Sigmoid colon (tissue), 7 donors: ENCODE measurements at places on chromosomes 3 and 15. TPM values are rescaled to one million over a fixed set of nuclear protein-coding genes. Genes with fewer than 3 reads are reported as not detected.

Gene AMOTL2
- total RNA-seq, result 112 TPM

Gene TRH
- total RNA-seq, result not detected

Gene CHDH
- 1.1 TPM for total RNA-seq

Gene CHRM5
- not detected for total RNA-seq

Gene NPAP1
- 0.41 TPM for total RNA-seq

Gene SIN3A
- total RNA-seq, result 41.7 TPM

Gene DUOX1
- total RNA-seq, result not detected

Gene CCR8
- not detected for total RNA-seq

Gene WDR5B
- total RNA-seq, result 4.6 TPM

- no peaks in the 10 kb centered on the region for H3K36me3 ChIP-seq
- no peak overlapping the region for H3K4me3 ChIP-seq
- no peaks in the 10 kb centered on the region for H3K4me1 ChIP-seq
- H3K27me3 ChIP-seq, result no peaks in the 10 kb centered on the region
- no peak overlapping the region for H3K27ac ChIP-seq
Measured at GRCh38 chr3:67415511-67415910, 238.9 kb downstream of the SUCLG2 start.

DNA sequence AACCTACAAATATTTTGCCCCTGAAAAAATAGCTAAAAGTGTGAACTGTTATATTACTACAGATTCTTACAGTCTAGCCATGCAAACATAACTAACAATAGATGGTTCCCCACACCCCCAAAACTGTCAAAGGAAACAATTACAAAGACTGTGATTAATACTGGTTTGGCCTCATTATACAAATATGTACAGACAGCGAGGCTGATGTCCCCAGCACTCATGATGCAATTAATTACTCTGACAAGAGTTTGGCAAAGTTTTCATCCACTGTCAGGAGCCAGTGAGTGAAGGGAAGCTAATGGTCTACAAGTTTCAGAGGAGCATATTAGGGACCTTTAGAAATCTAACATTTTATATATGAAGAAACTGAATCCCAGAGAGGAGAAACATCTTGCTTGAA lies 61.0 kb downstream of the HMG20A start:
- H3K36me3 ChIP-seq, result peaks cover 7% of the 10 kb centered on the region
- DNase-seq, result no peak
- no peaks in the 10 kb centered on the region for H3K27me3 ChIP-seq
- H3K27ac ChIP-seq, result no peak overlapping the region
- peaks cover 44% of the 10 kb centered on the region for H3K4me1 ChIP-seq

- DNase-seq, result no peak
- no peak overlapping the region for H3K27ac ChIP-seq
- no peaks in the 10 kb centered on the region for H3K36me3 ChIP-seq
- no peaks in the 10 kb centered on the region for H3K27me3 ChIP-seq
- H3K4me3 ChIP-seq, result no peak overlapping the region
- peaks cover 4% of the 10 kb centered on the region for H3K4me1 ChIP-seq
Measured at GRCh38 chr3:100798012-100798411, 88.7 kb downstream of the TFG start.

DNA sequence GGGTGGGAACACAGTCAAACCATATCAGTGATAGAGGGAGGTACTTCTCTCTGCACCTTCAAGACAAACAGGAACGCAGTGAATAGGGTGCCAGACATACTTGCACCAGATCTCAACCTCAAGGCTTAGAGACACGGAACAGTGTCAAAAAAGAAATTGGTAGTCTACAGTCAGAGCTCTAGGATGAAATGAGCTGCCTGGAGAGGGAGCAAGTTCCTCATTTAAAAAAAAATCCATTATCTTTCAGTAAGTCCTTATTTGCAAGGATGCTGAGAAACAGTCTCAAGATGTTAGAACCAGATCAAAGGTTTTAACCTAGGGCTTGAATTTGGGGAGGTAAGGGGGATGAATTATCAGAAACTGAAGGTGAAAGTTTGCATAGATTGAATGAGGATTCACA lies 20.2 kb upstream of the LMCD1 start:
- no peaks in the 10 kb centered on the region for H3K36me3 ChIP-seq
- H3K27me3 ChIP-seq, result no peaks in the 10 kb centered on the region
- peaks cover 21% of the 10 kb centered on the region for H3K4me1 ChIP-seq
- H3K27ac ChIP-seq, result no peak overlapping the region
- H3K4me3 ChIP-seq, result no peak overlapping the region

DNA sequence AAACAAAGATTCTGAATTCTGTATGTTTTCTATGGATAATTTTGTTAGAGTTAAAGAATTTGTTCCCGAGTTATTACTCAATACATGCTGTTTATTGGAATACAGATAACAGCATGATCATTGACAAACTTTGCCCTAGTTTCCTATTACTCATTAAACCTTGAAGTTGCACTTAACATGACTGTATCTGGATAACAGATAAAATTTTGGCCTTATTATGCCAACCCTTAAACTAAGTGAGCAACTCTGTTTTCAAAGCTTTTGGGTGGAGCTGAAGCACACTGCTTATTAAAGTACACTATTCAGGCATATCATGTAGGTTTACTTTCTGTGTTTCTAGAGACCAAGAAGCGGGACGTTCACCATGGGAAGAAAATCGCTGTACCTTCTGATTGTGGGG lies at the start of gene AADAC:
Gene AADAC, plus strand, starts transcription at position 318 of the 400 bp plus-strand sequence. Its CDS starts 47 bp downstream, at position 365.
- H3K36me3 ChIP-seq, result no peaks in the 10 kb centered on the region
- H3K27ac ChIP-seq, result no peak within 1 kb of the TSS
- peaks cover 12% of the 10 kb centered on the region for H3K4me1 ChIP-seq
- no peak for DNase-seq
- H3K4me3 ChIP-seq, result no peak within 1 kb of the TSS

- no peaks in the 10 kb centered on the region for H3K27me3 ChIP-seq
- no peak for DNase-seq
- no peak overlapping the region for H3K27ac ChIP-seq
- no peaks in the 10 kb centered on the region for H3K36me3 ChIP-seq
- no peak overlapping the region for H3K4me3 ChIP-seq
Measured at GRCh38 chr3:11455956-11456355, 183.8 kb downstream of the ATG7 start.

GRCh38 chr15:31179693-31180092 lies 78.2 kb upstream of the TRPM1 start:
- H3K27ac ChIP-seq, result no peak overlapping the region
- H3K4me3 ChIP-seq, result no peak overlapping the region

- H3K4me3 ChIP-seq, result no peak overlapping the region
- H3K36me3 ChIP-seq, result no peaks in the 10 kb centered on the region
- H3K27ac ChIP-seq, result no peak overlapping the region
- no peaks in the 10 kb centered on the region for H3K4me1 ChIP-seq
Measured at GRCh38 chr3:57518276-57518915, 25.7 kb downstream of the DNAH12 start.

- no peak overlapping the region for H3K4me3 ChIP-seq
- H3K4me1 ChIP-seq, result no peaks in the 10 kb centered on the region
- H3K27me3 ChIP-seq, result no peaks in the 10 kb centered on the region
- no peaks in the 10 kb centered on the region for H3K36me3 ChIP-seq
Measured at GRCh38 chr3:78338405-78338804, 1298.5 kb downstream of the ROBO2 start.

DNA sequence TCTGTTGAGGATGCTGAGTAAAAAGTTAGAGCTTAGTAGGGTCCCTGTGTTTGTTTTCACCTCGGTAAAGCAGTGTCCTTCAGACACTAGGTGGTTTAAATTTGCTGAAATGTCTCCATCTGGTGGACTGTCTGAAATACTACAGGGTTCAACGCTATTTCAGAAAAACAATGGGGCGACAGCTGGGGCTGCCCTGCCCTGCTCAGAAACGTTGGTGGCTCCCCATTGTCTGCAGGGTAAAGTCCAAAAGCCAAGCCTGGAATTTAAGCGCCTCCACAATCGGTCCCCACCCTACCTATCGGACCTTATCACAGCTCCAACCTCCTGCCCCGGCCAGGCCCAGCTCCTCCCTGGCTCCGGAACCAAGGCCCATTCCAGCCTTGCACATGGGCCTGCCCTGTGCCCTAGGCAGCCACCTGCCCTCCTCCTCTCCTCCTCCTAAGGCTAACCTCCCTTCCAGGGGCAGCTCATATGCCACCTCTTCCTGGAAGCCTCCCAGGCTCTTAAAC lies 4.3 kb upstream of the TSEN2 start:
- no peak overlapping the region for H3K27ac ChIP-seq
- H3K4me1 ChIP-seq, result no peaks in the 10 kb centered on the region
- no peak for DNase-seq
- H3K36me3 ChIP-seq, result no peaks in the 10 kb centered on the region
- no peak overlapping the region for H3K4me3 ChIP-seq
- H3K27me3 ChIP-seq, result no peaks in the 10 kb centered on the region

GRCh38 chr15:47812470-47812999 lies 95.2 kb downstream of the SEMA6D start:
- no peak overlapping the region for H3K4me3 ChIP-seq
- H3K27ac ChIP-seq, result no peak overlapping the region
- H3K36me3 ChIP-seq, result no peaks in the 10 kb centered on the region
- no peaks in the 10 kb centered on the region for H3K27me3 ChIP-seq
- H3K4me1 ChIP-seq, result no peaks in the 10 kb centered on the region

DNA sequence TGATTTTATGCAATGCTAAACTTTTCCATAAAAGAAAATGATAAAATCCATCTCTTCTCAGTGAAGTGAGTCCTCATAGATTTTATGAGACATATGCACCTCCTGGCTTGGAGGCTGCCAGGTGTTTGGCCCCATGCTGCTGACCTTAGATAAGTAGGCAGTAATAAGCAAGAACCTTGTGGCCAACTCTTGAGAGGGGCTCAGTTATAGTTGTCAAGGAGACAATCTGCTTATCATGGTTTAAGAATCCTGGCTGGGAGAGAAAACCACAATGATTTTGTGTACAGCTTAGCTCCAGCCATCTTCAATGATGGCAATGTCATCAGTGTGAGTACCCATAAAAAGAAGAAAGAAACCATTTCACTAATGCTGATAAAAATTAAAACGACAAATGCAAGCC lies 252.1 kb downstream of the CPNE4 start:
- DNase-seq, result no peak
- no peaks in the 10 kb centered on the region for H3K4me1 ChIP-seq
- no peak overlapping the region for H3K27ac ChIP-seq
- H3K4me3 ChIP-seq, result no peak overlapping the region
- no peaks in the 10 kb centered on the region for H3K27me3 ChIP-seq

DNA sequence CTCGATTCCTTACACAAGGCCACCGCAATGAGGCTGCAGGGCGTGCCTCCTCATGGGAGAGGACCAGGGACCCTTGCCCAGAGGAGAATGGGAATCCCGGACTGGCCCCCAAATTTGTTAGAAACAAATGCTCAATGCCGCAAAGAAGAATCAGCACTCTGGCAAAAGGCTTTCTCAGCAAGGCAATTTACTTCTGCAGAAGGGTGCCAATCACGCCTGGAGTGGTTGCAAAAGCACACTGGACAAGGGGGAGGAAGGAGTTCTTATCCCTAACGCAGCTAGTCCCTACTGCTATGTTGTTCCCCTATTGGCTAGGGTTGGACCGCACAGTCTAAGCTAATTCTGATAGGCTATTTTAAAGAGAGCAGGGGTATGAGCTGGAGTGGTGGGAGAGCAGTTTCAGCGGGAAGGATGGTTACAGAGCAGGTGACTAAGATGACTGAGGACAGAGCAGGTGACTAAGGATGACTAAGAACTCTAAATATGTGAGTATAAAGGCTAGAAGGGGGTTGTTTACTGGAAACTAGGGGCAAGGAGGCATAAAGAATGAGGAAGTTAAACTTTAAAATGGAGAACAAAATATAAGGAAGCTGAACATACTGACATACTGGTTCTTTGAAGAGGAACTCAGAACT lies 48.5 kb downstream of the KATNBL1 start:
- H3K4me3 ChIP-seq, result no peak overlapping the region
- DNase-seq, result no peak
- H3K27ac ChIP-seq, result no peak overlapping the region
- no peaks in the 10 kb centered on the region for H3K27me3 ChIP-seq
- no peaks in the 10 kb centered on the region for H3K4me1 ChIP-seq
- H3K36me3 ChIP-seq, result peaks cover 30% of the 10 kb centered on the region

DNA sequence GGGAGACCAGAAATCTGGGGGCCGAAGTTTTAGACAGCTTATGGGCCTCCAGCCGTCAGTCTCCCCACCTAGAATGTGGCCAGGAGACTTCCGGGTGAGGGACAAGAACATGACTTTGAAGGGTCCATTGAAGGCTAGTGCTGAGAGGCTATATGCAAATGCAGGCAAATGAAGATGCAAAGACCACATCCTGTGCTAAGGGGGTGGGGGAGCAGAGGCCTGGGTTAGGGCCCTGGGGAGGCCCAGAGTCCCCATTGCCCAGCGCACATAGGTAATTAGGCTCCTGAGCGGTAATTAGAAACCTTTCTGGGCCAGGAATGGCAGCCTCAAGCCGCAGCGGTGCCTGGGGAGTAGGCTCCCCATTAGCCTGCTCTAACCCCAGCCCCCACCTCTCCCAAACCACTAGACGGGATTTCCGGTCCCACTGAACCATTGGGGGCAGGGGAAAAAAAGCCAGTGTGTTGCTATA lies 6.8 kb downstream of the CSK start:
- H3K4me1 ChIP-seq, result peaks cover 79% of the 10 kb centered on the region
- H3K4me3 ChIP-seq, result no peak overlapping the region
- H3K36me3 ChIP-seq, result no peaks in the 10 kb centered on the region
- no peaks in the 10 kb centered on the region for H3K27me3 ChIP-seq

GRCh38 chr3:181618260-181618659 lies 93.5 kb upstream of the SOX2 start:
- no peak overlapping the region for H3K4me3 ChIP-seq
- no peaks in the 10 kb centered on the region for H3K27me3 ChIP-seq
- no peak overlapping the region for H3K27ac ChIP-seq
- H3K36me3 ChIP-seq, result no peaks in the 10 kb centered on the region
- DNase-seq, result no peak

DNA sequence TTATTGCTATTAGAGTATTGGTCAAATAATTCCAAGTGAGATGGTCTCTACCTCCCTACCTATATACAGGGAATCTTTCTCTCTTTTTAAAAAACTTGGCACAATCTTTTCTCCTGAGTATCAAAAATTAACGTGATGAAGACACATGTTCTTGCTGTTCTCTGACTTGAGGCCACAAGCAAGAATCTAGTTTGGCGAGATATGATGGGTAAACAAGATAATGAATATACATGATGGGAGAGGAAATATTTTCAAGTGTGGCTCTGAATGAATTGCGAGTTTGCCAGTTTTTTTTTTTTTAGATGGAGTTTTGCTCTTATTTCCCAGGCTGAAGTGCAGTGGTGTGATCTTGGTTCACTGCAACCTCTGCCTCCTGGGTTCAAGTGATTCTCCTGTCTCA lies 11.6 kb downstream of the NR1D2 start:
- H3K4me1 ChIP-seq, result peaks cover 50% of the 10 kb centered on the region
- no peak overlapping the region for H3K4me3 ChIP-seq
- H3K36me3 ChIP-seq, result peaks cover 45% of the 10 kb centered on the region
- H3K27me3 ChIP-seq, result no peaks in the 10 kb centered on the region

- no peaks in the 10 kb centered on the region for H3K27me3 ChIP-seq
- H3K27ac ChIP-seq, result no peak overlapping the region
- H3K4me1 ChIP-seq, result no peaks in the 10 kb centered on the region
- no peaks in the 10 kb centered on the region for H3K36me3 ChIP-seq
- peak; percentile 68 for DNase-seq
Measured at GRCh38 chr15:77870195-77871065, 207.1 kb downstream of the TBC1D2B start.

- DNase-seq, result no peak
- H3K36me3 ChIP-seq, result no peaks in the 10 kb centered on the region
- H3K27me3 ChIP-seq, result no peaks in the 10 kb centered on the region
- H3K4me3 ChIP-seq, result no peak overlapping the region
- H3K27ac ChIP-seq, result no peak overlapping the region
Measured at GRCh38 chr15:26910715-26911114, 43.9 kb downstream of the GABRA5 start.
